ENCODE measurements at places on chromosomes 3 and 15. TPM values are rescaled to one million over a fixed set of nuclear protein-coding genes. Genes with fewer than 3 reads are reported as not detected.
A peak's percentile ranks its signal among the peaks of the same experiment; 100 is the strongest.

FBXW12 gene
- not detected for total RNA-seq

ENTPD3 gene
- total RNA-seq, result 2.1 TPM

NR1I2 gene
- total RNA-seq, result 0.46 TPM

CXCR6 gene
- total RNA-seq, result 5.2 TPM

BCL2A1 gene
- total RNA-seq, result 55.5 TPM

TERC gene
- not detected for total RNA-seq

WDR93 gene
- 7.2 TPM for total RNA-seq

GRCh38 chr3:45225465-45226205, 452 bp downstream of the TMEM158 start:
- no peaks in the 10 kb centered on the region for H3K27me3 ChIP-seq
- H3K4me3 ChIP-seq, result no peak overlapping the region
- H3K36me3 ChIP-seq, result no peaks in the 10 kb centered on the region
- DNase-seq, result no peak

DNA sequence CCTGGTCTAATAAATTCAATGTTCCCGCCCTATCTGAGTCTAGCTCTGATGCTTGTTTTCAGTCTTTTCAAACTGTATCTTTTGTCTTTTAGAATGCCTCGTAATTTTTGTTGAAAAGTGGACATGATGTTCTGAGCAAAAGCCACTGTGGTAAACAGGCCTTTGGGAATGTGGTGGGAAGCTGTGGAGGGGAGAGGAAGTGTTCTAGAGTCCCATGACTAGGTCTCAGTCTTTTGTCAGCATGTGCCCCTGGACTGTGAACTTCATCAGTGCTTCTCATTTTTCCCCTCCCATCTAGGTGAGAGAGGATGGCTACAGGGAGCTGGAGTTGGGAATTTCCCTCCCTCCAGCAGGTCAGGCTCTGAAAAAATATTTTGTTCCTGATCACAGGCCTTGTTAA, 33.7 kb downstream of the SUSD5 start:
- no peaks in the 10 kb centered on the region for H3K27me3 ChIP-seq
- H3K4me3 ChIP-seq, result no peak overlapping the region
- H3K27ac ChIP-seq, result no peak overlapping the region
- no peaks in the 10 kb centered on the region for H3K4me1 ChIP-seq

- no peak overlapping the region for H3K4me3 ChIP-seq
- no peaks in the 10 kb centered on the region for H3K27me3 ChIP-seq
Measured at GRCh38 chr15:36755341-36756000, 176.0 kb downstream of the CDIN1 start.

DNA sequence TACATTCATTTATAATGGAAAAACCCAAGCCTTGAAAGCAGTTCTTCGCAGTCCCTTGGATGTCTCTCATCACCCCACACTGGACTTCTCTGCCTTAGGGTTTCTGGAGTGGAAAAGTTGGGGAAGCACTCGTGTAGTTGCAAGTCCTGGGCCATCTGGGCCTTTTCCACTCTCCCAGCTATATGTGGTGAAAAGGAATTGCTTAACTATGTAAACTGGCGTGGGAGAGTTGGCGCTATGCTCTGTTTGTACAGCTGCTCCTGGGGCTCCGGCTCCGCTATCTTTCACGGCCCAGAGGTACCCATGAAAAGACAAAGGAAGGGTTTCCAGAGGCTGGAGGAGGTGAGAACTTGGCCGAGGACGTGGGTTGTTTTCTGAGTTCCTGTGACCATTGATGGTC, 81.1 kb upstream of the MYZAP start:
- no peak overlapping the region for H3K4me3 ChIP-seq
- no peak for DNase-seq
- H3K27ac ChIP-seq, result no peak overlapping the region
- H3K36me3 ChIP-seq, result no peaks in the 10 kb centered on the region
- peaks cover 34% of the 10 kb centered on the region for H3K4me1 ChIP-seq
- H3K27me3 ChIP-seq, result no peaks in the 10 kb centered on the region

GRCh38 chr15:64245405-64245804, 82.6 kb upstream of the PPIB start:
- H3K27ac ChIP-seq, result no peak overlapping the region
- DNase-seq, result no peak
- peaks cover 8% of the 10 kb centered on the region for H3K4me1 ChIP-seq
- H3K4me3 ChIP-seq, result no peak overlapping the region
- H3K27me3 ChIP-seq, result no peaks in the 10 kb centered on the region
- H3K36me3 ChIP-seq, result no peaks in the 10 kb centered on the region

DNA sequence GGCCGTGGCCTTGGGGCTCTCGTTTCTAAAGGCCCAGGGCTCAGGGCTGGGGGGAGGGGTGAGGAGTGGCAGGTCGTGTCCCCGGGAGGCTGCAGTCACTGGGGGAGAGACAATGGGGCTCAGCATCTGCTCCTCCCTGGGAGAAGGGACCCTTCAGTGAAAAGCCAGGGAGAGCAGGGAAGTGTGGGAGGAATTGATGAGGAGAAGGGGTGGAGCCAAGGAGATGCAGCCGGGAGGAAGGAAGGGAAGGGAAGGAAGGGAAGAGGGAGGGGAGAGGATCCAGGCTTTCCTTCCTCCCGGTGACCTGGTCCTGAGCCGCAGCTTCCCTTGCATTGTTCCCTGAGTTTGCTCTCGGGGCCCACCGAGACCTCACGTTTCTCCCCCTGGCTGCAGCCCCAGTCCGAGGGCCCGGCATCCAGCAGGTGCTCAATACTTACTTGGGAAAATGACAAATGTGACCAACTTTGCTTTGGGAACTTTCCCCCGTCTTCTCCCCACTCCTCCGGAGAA, 1.4 kb upstream of the ZNF710 start:
- H3K4me1 ChIP-seq, result peaks cover 39% of the 10 kb centered on the region
- peak; percentile 35 for DNase-seq
